Astrocyte (in vitro differentiated cells and primary cell): ENCODE measurements at places on chromosomes 5 and 9.

GRCh38 chr9:113621980-113622379 is 158.5 kb downstream of the RGS3 start:
- no peak for DNase-seq

- no peak for DNase-seq
These were observed 63.4 kb downstream of the BARX1 start for GRCh38 chr9:93891549-93892310.

GRCh38 chr9:116726602-116727001 is 39.5 kb downstream of the TRIM32 start:
- no peak for DNase-seq

DNA sequence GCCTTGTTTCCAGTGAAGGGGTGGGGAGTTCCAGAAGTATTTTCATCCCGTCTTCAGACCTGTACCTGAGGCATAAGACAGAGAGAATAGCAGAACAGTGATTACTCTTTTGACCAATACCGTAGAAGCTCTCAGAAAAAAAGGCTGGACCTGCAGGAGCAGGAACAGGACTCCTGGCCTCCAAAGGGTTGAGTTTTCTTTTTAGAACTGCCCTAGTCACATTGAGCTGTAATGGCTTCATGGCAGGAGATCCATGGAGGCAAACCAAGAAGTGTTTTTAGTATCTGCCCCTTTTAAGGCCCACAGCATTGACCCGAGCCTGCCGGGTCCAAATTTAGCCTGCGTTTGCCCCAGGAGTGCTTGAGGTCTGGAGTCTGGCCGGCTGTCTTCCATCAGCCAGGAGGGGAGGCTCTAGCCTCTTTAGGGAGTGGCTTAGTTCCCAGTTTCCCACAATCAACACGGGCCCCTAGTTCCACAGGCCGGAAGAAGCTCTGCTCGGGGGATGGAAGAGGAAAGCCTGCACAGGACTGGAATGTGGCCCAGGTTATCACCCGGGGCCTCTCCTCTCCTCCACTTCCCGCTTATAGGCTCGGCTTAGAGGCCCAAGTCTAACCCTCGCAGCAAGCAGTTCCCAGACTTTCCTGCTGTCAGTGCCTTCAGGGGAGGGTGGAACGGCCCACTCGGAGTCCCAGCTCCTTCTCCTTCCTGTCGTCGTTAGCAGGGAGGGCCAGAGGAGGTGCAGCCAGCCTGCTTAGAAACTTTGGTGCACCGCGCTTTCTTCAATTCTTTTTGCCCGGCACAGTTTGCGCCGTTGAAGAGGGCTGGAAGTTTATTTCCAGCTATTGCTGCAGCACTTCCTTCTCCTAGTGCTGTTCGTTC is 80.7 kb downstream of the C9orf152 start:
- peak; percentile 55 for DNase-seq

DNA sequence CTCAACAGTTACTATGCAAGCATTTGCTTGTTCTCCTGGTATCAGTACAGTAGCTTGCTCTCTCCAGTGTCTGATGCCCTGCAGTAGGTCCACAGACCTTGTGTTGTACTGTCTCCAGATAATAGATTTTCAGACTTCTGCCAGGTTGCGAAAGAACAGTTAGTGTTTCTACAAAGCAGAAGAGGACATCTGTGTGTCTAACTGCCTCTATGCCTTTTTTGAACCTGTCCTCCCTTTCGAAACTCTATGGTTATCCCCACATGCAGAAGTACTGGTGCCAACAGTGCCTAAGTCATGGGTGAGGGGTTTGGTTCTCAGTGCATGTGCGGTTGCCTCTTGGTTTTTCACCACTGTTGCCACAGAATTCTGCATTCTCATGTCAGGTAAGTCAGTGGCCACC is 45.9 kb downstream of the KCNN2 start:
- DNase-seq: no peak

DNA sequence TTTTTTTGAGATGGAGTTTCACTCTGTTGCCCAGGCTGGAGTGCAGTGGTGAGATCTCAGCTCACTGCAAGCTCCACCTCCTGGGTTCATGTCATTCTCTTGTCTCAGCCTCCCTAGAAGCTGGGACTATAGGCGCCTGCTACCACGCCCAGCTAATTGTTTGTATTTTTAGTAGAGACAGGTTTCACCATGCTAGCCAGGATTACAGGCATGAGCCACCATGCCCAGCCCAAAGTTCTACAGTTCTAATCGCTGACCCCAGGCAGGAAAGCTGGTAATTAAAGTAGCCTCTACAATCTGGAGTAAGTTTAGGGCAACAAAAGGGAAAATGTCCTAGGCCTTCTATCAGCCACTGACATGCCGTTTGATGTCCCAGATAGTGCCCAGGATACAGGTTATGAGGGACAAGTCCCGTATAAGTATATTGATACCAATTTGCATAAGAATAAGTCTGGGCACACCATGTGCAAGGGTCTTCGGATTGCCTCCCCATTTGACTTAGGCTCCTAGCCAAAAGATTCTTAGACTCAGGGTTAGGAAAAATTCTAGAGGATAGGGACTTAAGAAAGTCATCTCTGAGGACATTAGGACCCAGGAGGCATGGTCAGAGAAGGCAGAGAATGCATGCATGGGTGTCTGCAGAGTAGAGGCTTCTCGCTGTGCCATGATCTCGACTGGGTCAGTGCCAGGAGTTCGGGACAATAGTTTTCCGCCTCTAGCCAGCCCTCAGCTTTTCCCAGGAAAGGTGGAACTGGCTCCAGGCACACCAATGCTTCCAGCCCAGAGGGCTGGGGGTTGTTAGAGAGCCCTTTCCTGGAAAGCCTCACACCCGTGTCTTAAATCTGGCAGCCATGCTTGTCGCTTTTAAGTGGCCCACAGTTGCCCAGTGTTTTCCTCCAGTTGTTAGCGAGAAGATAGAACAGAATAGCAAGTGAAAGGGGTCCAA is 1111.1 kb downstream of the TAF11L14 start:
- no peak for DNase-seq

DNA sequence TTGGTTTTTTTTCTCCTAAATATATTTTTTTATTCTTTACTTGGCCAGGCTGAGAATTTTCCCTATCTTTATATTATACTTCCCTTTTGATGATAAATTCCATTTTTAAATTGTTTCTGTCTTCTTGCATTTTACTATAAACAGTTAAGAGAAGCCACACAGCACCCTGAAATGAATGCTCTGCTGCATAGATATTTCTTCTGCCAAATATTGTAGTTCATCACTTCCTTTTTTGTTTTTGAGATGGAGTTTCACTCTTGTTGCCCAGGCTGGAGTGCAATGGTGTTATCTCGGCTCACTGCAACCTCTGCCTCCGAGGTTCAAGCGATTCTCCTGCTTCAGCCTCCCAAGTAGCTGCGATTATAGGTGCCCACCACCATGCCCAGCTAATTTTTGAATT is 8.5 kb upstream of the INIP start:
- DNase-seq: no peak

GRCh38 chr9:112174965-112175795 is at the start of gene SUSD1:
Gene SUSD1, minus strand, starts transcription at chr9:112175297. Its CDS starts 62 bp downstream, at chr9:112175235.
- DNase-seq: no peak

DNA sequence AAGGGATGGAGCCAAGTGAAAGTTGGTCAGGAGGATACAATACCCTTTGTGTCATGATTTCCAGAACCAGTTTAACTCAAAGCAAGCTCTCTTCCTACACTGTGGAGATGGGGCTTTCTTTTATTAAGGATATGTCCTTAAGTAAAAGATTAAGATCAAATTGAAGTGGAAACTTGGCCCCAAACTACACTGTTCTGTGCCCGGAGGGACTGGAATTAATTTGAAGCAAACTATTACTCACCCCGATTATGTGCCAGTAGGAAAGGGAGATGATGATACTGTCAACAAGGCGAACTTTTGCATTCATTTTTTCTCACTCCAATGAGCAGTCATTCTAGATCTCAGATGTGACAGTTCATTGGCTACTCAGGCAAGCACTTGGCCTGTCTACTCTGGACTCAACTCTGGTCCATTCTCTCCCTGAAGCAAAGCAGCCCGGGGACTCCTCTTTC is 186.7 kb downstream of the NTRK2 start:
- peak; percentile 63 for DNase-seq

DNA sequence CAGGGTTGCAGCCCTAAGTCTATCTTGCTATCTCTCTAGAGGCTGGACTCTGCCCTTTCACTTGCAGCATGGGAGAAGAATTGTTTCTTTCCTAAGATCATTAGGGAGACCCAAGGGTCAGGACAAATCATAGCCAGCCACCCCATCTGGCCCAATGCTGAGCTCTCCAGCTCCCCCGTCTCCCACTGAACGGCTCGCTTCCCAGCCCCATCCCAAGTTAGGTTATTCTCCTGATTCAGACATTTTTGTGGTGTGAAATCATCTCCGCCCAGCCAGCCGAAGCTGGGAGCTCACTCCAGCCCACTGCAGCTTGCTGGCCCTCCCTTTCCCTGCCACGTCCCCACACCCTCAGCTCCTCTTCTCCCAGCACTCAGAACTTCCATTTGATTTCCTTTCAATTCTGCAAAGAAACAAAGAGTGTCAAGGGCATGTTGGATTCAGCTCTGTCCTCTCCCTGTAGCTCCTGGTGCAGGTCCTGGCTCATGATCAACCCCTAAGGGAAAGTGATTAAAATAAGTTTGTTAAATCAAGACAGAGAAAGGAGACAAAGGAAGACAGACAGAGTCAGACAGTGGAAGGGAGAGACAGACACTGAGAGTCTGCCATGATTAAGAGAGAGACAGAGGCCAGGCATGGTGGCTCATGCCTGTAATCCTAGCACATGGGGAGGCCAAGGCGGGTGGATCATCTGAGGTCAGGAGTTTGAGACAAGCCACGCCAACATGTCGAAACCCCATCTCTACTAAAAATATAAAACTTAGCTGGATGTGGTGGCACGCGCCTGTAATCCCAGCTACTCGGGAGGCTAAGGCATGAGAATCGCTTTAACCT is 12.6 kb upstream of the SPARC start:
- peak; percentile 98 for DNase-seq

GRCh38 chr5:23385036-23385435 is 122.4 kb upstream of the PRDM9 start:
- no peak for DNase-seq

DNA sequence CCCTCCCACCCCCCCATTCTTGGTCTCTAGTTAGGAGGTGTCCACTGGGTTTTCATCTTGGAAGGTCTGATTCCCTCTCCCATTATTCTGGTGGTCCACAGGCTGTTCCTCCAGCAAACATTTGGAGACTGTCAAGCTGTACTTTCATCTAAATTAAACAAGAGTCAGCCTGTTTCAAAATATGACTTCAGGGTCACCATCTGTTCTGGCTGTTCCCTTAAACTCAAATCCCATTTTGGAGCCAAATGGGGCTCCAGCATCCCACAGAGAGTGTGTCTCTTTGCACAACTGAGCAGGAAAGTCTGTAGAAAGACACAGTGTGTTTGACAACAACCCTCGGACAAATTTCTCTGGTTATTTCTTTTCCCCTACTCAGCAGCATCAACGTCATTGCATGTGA is 20.5 kb downstream of the COL15A1 start:
- no peak for DNase-seq

GRCh38 chr9:129549139-129549538 is 71.8 kb downstream of the C9orf50 start:
- DNase-seq: no peak

DNA sequence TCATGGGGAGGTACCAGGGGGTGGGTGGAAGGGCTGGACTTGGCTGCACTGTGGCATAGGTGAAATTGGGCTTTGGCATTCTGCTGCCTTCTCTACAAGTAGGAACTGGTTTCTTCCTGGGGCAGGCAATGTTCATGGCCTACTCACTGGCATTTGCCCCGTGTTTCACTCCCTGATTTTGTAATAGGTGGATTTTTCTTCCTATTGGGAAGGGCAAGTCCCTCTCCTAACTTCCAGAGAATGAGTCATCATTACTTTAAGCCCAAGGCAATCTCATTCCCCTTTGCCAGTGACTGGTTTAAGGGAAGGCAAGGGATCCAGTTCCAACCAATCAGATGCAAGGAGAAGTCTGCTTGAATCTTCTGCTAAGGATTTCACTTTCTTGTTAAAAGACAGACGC is 67.9 kb upstream of the ANKRD55 start:
- DNase-seq: no peak

GRCh38 chr9:117987945-117988344 is 283.7 kb downstream of the TLR4 start:
- no peak for DNase-seq

DNA sequence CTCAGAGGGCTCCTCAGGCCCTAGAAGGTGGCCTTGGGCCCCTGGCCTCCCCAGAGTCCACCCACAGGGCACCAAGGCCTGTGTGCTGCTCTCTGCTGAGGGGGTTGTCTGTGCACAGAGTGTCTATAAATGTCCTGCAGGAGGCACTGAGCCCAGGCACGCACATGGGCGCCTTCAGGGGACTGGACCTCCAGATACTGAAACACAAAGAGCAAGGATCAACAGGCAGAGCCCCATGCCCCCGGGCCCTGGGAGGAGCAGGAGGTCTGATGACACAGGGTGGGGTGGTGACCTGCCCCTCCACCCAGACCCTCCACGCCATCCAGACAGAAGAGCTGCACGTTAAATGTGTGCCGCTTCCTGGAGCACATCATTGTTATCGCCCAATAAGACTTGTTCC is 64.6 kb upstream of the SIMC1 start:
- DNase-seq: no peak

GRCh38 chr9:138015021-138015829 is 137.6 kb downstream of the CACNA1B start:
- no peak for DNase-seq

- no peak for DNase-seq
These were observed 24.9 kb downstream of the GSN start for GRCh38 chr9:121292801-121293241.

GRCh38 chr5:85000671-85001070 is 616.0 kb upstream of the EDIL3 start:
- DNase-seq: peak; percentile 49

- DNase-seq: peak; percentile 47
These were observed 134.4 kb downstream of the ADAMTSL1 start for GRCh38 chr9:18608371-18608770.

- peak; percentile 59 for DNase-seq
These were observed 460.7 kb upstream of the MEF2C start for GRCh38 chr5:89343666-89344065.

DNA sequence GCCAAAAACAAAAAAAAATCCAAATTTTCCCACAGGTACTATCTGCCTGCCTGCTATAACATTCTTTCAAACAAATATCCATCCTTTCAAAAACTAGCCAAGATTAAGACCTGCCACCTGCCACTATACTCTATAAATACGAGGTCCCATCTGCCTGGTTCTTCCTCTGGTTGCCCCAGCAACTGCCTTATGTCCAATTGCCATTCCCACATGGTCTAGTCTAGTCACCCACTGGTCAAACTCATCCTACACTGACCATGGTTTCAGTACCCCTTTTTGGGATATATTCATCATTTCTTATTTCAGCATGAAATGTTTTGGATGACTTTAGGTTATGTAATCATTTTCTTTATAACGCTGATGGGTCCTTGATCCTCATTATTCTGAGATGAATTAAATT is 95.1 kb upstream of the CCNG1 start:
- DNase-seq: no peak
